ENCODE measurements at places on chromosomes 5 and 9.

GRCh38 chr5:59798862-59799667, 94.5 kb downstream of the PDE4D start:
- peak; percentile 93 for DNase-seq

- no peak for DNase-seq
Observed at GRCh38 chr5:7657153-7657552, 193.8 kb downstream of the CFAP90 start.

DNA sequence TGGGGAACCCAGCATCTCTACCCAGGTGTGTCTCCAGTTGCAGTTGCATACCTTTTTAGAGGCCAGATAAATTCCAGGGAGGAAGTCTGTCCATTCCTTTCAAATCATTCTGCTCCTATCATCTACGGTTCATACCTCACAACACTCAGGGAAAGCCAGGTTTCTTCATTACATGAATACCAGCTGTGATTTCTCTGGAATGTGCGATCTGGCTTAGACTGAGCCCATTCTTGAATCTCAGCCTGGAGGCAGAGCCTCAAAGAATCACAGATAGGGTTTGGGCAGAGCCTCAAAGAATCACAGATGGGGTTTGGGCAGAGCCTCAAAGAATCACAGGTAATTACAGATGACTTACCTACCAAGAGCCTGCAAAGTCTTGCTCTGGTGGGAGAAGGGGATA, 7.2 kb downstream of the P4HA2 start:
- DNase-seq: no peak

- no peak for DNase-seq
Observed at GRCh38 chr5:137582218-137582617, 83.1 kb upstream of the SPOCK1 start.

DNA sequence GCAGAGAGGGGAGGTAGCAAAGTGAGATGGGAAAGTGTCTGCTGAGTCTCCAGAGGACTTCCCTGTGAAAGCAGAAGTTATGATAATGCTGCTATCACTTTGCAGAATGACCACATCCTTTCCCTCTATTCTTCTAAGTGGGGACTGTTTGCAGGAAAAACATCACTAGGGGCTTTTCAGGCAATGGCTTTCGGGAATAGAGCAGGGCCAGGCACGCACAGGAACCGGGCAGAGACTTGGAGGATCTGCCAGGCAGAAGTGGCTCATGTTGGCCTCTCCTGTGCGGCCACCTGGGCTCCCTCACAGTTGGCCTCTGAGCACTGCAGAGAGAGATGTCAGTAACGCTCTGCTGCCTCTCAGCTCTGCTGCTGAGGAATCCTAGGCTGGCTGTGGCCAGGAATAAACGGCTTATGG, 214.7 kb downstream of the MAST4 start:
- peak; percentile 26 for DNase-seq

GRCh38 chr9:89597711-89598362, 7.0 kb upstream of the GADD45G start:
- DNase-seq: peak; percentile 51

GRCh38 chr5:137231540-137231939, 267.6 kb downstream of the SPOCK1 start:
- no peak for DNase-seq

- no peak for DNase-seq
Observed at GRCh38 chr9:75876999-75877640, 13.4 kb upstream of the PCSK5 start.

DNA sequence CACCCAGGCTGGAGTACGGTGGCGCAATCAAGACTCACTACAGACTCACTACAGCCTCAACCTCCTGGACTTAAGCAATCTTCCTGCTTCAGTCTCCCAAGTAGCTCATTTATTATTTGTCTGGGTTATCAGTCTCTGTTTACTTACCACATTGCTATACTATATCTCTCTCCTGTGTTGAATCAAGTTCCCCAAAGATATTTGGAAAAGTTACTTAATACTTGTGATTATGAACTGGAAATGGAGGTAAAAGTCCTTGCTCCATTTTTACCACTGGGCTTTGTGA, 55.6 kb downstream of the ANGPTL2 start:
- DNase-seq: peak; percentile 49

DNA sequence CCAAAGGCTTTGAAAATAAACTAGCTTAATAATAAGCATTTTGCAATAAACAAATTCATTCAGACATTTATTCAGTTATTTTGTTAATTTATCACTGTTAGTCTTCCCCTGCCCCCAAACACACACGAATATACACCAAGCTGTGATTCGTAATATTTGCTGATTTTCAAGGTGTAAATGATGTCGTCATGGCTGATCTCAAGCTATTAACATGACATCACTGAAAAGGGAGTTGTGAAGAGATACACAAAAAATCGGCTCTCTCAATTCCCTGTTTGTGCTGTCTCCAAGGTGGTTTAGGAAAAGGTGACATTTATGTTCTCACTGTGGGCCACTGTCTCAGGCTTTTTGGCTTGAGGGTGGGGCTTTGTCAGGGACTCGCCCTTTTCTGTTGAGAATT, 413.3 kb downstream of the CDH9 start:
- DNase-seq: no peak

- peak; percentile 74 for DNase-seq
Observed at GRCh38 chr5:157312492-157312891, 46.6 kb downstream of the CYFIP2 start.

GRCh38 chr9:117815948-117816347, 111.7 kb downstream of the TLR4 start:
- no peak for DNase-seq

Measured in renal cortical epithelial cell (primary cell).